Stimulated activated CD8-positive, alpha-beta memory T cell treated with anti-CD3 and anti-CD28 coated beads, Interleukin-7, amount 100 ng/mL, for 48 hours (primary cell): ENCODE measurements at places on chromosomes 13 and 19.

DNA sequence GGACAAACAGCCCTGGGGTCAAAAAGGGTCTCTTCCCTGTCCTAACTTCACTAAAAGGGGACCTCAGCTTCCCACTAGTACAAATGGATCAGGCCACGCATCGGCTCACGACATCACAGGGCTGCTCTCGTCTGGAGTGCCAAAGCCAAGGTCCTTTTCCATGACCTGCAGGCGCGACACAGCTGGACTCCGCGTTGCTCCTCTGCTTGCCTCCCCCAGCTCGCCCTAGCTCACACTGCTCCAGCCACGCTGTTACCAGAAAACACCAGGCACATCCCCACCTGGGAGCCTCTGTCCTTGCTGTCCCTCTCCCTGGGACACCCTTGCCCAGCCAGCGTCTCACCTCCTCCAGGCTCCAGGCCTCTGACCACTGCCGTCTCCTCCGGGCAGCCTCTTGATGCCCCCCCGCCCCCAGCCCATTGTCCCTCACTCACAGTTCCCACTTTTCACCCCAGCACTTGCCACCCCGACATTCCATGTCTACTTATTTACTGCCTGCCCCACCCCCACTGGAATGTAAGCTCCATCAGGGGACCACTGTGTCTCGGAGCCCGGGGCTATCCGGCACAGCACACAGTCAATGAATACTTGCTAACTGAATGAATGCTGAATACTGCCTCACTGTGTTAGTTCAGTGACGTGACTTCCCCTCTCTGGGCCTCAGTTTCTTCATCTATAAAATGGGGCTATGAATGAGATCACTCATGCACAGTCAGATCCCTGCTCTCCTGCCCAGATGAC, 20.7 kb downstream of the AKT2 start:
- no peak for DNase-seq

GRCh38 chr19:40594255-40594654, 6.9 kb upstream of the LTBP4 start:
- no peak for DNase-seq

DNA sequence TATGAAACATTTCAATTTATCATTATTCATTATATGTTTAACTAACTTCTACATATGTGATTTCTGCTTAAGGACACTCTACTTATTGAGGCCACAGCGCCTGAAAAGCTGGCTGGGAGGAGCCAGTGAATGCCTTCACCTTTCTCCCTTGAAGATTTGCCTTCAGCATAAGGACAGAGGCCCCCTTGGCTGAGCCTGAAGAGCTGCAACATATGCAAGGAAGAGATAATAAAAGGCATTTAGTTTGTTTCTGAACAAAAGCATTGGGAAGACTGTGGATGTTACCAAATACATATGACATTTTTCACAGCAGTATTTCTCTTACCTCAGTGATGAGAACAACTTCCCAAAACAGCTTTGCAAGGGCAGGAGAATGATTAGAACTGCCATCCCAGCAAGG, 92.1 kb downstream of the ABCC4 start:
- no peak for DNase-seq

DNA sequence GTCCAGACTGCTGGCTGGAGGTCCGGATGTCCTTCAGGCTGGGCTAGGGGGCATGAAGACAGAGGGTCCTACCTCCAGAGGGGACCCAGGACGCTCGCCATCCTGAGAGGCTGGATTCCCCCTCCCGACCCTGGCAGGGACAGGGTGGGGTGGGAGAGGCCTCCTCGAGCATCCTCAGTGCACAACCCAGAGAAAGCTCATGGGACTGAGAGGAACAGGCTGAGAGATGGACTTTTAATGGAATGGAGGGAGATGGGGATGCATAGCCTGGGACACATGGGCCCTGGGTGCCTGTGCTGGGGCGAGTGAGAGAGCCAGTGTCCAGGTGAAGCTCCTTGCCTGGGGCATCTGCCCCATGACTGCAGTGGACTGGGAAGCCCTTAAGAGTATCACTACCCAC, 3.1 kb downstream of the ACTL9 start:
- no peak for DNase-seq

DNA sequence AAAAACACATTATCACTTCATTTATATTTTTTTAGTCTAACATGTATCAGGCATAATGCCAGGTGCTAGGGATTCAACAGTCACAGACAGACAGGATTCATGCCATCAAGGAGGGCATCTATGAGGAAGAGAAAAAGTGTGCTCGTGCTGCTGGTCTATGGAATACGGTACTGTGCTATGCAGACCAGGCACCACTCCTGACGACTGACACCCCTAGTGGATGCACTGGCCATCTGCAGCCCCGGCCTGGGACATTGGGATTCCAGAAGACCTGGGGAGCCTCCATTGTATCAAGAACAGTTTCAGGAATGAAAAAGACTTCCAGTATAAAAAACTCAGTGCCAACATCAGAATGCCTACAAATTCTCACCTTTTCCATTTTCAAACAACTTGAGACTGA, 94.0 kb downstream of the KLF12 start:
- DNase-seq: no peak

- DNase-seq: no peak
These were observed 15.5 kb downstream of the TEX101 start for GRCh38 chr19:43430142-43430710.

GRCh38 chr13:41648314-41648935, 191.1 kb downstream of the RGCC start:
- no peak for DNase-seq
